ENCODE measurements at places on chromosomes 6 and 20. TPM values are rescaled to one million over a fixed set of nuclear protein-coding genes. Genes with fewer than 3 reads are reported as not detected.

DNA sequence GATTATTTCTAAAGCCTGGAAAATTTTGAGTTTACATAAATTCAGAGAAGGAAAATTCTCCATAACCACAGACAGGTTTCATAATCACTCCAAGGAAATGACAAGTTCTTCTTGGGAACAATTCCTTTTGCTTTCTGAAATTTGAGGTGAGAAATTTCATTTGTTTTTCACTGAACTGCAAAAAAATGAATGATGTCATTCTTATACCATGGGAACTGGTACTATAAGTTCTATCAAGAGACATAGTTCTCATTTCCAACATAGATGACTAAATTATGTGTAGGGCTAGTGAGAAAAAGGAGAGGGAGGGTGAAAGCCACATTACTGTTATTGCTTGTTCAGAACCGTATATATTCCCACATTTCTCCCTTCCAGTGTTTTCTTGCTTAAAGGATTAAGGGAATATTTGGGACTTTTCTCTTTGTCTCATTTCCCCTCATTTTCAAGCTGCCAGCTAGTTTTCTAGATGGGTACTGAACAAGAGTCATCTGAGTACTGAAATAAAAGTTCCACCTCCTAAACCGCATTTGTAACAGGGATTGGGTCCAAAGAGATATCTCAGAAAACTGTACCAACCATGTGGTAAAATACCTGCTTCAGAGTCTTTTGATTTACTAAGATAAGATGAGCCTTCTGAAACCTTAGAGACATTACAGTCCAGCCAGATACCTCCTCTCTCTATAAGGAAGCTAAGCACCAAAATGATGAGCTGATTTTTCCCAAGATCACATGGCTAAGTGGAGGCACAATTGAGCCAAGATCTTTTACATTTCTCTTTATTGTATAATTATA is 144.3 kb upstream of the PRDM1 start:
- no peaks in the 10 kb centered on the region for H3K4me1 ChIP-seq
- no peaks in the 10 kb centered on the region for H3K36me3 ChIP-seq
- no peak overlapping the region for H3K4me3 ChIP-seq
- no peak overlapping the region for H3K27ac ChIP-seq
- H3K27me3 ChIP-seq, result no peaks in the 10 kb centered on the region

DNA sequence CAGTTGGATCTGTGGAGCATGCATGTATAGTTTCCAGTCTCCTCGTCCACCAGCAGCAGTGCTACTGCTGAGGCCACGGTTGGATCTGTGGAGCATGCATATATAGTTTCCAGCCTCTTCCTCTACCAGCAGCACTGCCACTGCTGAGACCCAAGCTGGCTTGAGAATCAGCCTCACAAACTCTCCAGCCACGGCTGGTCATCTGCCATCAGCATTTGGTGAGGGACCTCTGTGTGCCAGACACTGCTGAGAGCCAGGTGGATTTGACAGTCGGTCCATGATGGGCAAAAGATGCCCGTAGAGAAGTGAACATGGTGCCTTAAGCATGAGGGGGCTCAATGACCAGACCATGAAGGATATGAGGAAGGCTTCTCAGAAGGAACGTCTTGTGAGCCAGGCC is 46.4 kb downstream of the SLC9A8 start:
- H3K27me3 ChIP-seq, result no peaks in the 10 kb centered on the region
- DNase-seq, result no peak
- no peak overlapping the region for H3K4me3 ChIP-seq

GRCh38 chr20:21503345-21503744 is 10.5 kb downstream of the NKX2-2 start:
- no peak overlapping the region for H3K27ac ChIP-seq
- peaks cover 46% of the 10 kb centered on the region for H3K27me3 ChIP-seq
- DNase-seq, result peak; percentile 96
- H3K4me1 ChIP-seq, result peaks cover 8% of the 10 kb centered on the region

- no peaks in the 10 kb centered on the region for H3K4me1 ChIP-seq
- DNase-seq, result no peak
- H3K4me3 ChIP-seq, result no peak overlapping the region
- no peaks in the 10 kb centered on the region for H3K36me3 ChIP-seq
- no peaks in the 10 kb centered on the region for H3K27me3 ChIP-seq
Observed at GRCh38 chr6:92069781-92070180, 1349.6 kb downstream of the EPHA7 start.

MAD2L1BP gene
- total RNA-seq, result 18.6 TPM

NXT1 gene
- 12.7 TPM for total RNA-seq

SLA2 gene
- under 0.01 TPM for total RNA-seq
